Stimulated activated CD4-positive, alpha-beta T cell treated with anti-CD3 and anti-CD28 coated beads, Interleukin-2, amount 100 ng/mL, for 24 hours (primary cell): ENCODE measurements at places on chromosomes 16 and 17.

DNA sequence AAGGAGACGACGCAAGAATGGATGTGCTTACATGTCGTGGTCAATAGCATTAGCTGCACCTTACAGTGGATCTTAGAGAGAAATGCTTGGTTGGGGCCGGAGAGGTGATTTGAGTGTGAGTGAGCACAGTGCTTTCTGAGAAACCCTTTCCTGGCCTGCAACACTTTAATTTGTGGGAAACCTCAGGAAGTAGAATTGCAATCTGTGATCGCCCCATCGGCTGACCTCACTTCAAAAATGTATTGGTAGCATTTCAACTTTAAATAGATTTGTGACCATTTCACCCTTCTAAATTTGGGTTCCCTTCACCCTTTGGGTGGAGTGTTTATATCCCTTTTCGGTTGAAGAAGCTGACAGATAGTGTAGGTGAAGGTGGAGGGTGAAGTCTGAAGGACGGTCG, 13.2 kb downstream of the PRKCB start:
- DNase-seq: no peak

DNA sequence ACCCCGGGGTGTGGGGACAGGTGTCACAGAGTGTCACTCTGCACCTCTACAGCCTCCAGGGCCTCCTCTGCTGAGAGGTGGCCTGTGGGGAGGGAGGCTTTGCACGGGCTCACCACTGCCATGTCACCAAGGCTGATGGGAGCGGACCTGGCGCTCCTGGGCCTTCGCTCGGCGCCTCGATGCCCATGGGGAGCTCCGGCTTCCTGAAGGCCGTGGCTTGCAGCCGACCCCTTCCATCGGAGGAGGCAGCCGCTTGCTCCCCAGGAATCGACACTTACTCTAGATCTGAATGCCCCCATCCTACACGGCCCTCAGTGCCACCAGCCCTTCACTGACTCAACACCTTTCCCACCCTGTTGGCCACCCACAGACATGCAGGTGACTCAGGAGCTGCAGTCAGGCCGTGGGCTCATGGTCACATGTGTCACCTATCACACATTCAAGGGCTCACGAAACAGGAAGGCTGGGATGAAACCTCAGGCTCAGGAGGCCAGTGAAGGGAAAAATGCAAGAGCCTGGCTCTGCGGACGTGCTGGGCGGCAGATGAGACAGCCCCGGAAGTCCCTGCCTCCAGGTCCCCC, 11.9 kb downstream of the LGALS3BP start:
- DNase-seq: no peak

DNA sequence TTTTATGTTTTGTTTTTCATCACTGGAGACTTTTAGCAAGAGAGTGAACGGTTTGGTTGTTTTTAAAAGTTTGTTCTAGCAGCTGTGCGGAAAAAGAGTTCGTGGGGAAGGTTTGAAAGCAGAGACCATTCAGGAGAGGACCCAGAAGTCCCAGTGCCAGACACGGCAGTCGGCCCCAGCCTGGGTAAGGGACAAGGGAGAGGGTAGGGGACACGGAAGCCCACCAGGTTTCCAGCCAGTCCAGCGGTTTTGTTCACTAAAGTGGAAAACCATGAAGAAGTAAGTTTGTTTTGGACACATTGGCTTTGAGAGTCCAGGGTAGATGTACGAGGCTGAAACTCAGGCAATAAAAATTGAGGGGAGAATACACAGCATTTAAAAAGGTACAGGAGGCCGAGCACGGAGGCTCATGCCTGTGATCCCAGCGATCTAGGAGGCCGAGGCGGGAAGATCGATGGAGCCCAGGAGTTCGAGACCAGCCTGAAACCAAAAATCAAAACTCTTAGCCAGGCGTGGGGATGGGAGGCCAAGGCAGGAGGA, 56.8 kb upstream of the RPH3AL start:
- no peak for DNase-seq

DNA sequence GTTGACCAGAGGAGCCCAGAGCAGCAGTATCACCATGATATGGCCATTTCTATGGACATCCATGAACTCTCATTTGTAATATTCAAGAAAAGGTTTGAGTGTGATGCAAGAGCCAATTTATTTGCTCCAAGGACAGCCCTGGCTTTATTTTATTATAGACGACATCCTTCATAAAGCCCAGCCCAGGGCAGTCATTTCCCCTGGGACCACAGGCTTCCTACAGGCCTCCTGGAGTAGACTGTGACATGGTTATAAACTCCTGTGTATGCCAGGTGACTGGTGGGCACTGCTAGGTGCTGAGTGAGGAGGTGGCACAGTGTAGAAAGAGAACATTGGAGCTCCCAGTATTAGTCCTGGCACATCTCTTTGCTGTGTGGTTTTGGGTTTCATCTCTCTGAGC, 120.9 kb downstream of the UTP18 start:
- no peak for DNase-seq

GRCh38 chr16:74605746-74606520, 981 bp downstream of the GLG1 start:
- no peak for DNase-seq

- DNase-seq: no peak
Observed at GRCh38 chr17:75615301-75615700, 17.9 kb upstream of the SMIM5 start.
